ENCODE measurements at places on chromosomes 6 and 20.

DNA sequence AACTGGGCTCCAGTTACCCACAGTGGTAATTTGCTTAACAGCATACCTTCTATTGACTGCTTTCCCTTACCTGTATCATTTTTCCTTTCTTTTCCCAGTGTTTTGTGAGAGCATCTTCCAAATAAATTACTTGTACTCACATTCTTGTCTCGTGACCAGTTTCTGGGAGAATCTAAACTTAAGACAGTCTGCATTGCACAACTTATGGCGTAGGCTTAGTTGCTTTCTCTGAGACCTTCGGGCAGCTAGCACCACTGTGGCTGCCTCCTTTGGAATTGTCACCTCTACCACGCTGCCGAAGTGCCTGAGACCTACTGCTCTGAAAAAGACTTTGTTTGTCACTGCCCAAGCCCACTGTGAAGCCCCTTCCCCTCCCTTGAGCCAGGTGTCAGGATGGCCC, 188.1 kb upstream of the BMP2 start:
- no peak for DNase-seq

DNA sequence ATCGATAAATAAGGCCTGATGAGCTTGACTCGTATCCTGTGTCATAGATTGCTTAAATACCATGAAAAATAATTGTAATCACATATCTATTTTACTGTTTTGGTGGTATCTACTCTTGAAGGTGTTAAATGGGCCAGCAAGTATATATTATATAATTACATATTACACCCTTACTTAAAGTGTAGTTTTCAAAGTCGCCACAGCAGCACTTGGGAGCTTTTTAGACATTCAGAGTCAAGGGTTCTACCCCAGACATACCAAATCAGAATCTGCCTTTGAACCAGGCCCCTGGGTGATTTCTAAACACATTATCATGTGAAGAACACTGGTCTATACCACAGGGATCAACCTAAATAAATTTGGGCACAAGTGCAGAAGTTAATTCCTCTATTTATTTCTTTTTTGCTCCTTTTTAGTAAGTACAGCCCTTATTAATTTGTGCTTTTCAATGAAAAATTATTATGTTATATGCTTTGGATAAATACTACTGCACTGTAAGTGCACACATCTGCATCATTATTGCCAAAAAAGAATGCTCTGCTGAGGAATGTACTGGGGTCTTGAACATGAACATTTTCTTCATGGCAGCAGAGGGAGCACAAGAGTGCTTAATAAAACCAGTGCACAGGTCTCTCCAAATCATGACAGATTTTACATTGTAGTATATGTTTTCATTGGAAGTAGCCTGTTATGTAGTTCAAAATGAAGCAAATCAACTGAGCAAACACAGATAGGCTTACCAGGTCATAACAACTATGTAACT, 3.1 kb upstream of the ATXN1 start:
- DNase-seq = peak; percentile 46

- DNase-seq = no peak
Observed at GRCh38 chr6:14518515-14519217, 401.1 kb downstream of the CD83 start.

DNA sequence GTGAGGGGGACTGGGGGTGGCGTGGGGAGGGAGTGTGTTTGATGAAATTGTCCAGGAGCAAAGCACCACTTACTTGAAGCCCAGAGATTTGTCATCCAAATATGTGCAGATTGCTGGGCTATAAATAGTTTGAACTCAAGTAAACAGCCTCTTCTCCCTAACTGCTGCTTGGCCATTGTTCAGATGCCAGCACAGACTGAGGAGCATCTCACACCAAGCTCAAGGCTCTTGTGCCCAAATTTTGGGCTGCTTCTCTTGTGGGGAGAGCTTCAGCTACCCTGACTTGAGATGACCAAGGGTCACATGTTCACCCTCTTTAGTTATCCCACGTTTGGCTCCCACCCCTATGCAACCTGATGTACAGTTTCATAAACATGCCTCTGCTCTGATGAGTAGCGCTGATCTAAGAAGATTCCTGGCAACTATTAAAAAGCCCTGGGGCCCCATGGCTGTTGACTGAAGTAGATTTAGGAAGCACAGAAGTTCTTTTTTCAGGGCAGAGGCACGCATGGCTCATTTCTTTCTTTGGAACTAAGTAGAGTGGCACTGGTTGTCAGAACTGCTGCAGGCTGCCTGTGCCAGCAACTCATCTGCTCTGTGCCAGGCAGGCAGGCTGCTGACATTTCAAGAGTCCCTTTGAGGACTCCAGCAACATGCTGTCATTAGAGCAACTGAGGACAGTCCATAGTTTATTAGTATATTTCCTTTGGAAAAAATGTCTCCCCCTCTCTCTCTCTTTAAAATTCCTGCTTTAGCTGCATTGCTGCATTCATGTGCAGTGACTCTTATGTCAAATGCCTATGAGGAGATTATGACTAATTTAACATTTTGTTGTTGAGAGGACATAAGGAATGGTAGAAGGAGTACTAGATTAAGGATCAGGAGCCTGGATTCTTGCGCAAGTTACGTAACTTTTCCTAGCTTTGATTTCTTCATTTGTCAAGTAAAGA, 9.6 kb upstream of the PKIG start:
- DNase-seq = no peak

DNA sequence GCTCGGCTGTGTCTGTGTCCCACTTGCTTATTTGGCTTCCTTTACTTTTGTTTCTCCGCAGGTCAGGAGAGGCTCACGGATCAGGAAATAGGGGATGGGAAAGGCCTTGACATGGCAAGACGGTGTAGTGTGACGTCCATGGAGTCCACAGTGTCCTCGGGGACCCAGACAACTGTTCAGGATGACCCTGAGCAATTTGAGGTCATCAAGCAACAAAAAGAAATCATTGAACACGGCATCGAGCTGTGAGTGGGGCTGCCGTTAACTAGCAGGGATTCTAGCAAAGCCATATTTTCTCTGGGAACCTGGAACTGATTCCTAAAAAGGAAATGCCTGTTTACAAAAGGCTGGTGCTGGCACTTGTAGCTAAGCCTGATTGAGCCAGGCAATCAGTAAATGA, 54.4 kb downstream of the ARFGEF2 start:
- no peak for DNase-seq

DNA sequence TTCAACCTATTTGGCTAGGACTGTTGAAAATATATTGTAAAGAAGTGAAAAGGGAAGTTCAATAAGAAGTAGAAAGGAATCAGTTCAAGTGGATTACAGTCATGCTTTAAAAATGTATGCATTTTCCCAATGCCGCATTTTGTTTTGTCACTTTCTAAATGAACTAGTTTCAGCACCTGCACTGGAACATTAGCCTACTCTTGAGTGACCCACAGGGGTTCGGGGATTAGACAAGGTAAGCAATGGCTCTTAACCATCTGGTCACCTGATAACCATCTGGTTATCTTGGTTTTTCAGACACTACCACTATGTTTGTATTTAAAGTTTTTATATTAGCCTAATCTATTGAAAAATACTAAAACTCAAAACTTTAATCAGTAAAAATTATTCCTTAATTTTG, 97.6 kb downstream of the CD164 start:
- no peak for DNase-seq

GRCh38 chr6:13454286-13455221, 32.8 kb downstream of the GFOD1 start:
- peak; percentile 68 for DNase-seq

- no peak for DNase-seq
Observed at GRCh38 chr6:123524781-123525180, 112.0 kb downstream of the TRDN start.

DNA sequence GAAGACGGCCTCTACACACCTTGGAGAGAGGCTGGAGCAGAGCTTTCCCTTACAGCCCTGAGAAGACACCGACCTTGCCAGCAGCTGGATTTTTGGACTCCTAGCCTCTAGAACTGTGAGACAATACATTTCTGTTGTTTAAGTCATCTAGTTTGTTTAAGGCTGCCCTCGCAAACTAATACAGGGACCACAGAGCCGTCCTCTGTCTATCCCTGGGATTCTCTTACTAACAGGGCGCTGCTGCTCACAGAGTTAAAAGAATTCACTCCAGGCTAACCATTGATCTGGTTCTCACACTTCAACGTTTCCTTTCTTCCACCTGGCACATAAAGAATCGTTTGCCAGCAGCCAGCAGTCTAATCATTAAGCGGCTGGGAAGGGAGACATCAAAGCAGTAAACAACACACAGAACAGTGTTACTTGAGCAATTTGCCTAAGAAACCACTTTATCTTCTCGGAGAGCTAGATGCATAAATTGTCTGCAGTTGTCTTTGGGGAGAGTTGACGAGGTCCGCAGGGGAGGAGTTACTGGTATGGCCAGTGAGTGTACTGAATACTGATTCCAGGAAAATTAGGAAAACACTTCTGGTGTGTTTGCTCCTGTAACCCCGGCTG, 103.5 kb upstream of the AKAP12 start:
- DNase-seq = no peak

- DNase-seq = no peak
Observed at GRCh38 chr6:125267806-125268523, 33.8 kb downstream of the HDDC2 start.

- DNase-seq = no peak
Observed at GRCh38 chr20:62881662-62882395, 20.2 kb upstream of the TCFL5 start.

- DNase-seq = no peak
Observed at GRCh38 chr6:25921525-25922203, 8.8 kb downstream of the SLC17A2 start.

DNA sequence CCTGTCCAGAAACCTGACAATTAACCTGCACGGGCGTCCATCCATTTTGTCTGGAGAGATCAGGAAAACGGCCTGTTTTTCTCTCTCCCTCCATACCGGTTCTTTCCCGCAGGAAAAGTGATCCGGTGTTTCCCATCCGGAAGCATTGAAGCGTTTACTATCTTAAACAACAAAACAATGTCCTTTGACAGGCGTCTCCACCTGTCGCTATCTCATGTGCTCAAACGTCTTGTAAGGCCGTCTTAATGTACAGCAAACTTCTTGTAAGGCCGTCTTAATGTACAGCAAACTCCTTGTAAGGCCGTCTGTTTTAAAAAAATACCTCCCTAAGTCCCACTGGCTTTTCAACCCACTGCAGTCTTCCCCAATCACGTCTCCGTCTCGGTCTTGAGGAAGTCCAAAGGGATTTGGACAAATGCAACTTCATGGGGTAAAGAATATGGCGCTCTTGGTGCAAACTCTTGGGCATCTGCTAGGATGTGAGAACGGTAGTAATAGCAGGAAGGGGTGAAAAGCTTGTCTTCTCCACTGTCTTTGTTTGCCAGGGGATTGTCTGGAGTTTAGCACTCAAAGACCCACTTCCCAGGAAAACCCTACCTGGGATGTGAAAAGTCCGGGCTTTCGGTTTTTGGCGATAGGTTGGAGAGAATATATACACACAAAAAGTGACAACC, 29.9 kb upstream of the TRIM27 start:
- DNase-seq = no peak

DNA sequence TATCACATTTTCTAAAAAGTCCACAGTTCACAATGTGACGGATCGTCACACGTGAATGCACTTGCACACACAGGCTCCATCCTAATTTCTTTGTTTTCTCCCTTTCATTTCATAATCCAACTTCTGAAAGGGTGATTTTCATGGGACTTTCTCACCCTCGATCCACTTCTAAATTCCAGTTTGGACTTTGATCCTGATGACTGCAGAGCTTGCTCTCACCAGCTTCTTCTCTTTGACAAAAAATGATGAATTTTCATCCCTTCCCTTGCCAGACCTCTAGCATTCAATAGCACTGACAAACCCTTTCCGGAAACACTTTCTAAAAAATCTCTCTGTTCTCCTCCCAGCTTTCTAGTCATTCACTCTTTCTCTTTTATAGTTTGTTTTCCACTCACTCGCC, 341.2 kb downstream of the SYNE1 start:
- no peak for DNase-seq

DNA sequence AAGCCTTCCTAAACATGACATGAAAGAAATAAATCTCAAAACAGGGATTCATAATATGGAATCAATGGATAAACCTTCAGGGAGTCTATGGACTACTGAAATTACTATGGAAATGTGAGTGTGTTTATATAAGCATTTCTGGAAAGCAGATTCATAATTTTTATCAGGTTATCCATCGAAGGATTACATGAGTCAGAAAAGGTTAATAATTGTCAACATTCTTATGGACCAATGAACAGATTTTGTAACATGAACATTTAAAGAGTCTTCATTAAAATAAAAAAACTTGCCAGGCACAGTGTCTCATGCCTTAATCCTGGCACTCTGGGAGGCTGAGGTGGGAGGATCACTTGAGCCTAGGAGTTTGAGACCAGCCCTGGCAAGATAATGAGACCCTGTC, 84.8 kb downstream of the AHI1 start:
- no peak for DNase-seq

- DNase-seq = no peak
Observed at GRCh38 chr6:39424831-39425230, 102.3 kb upstream of the KCNK16 start.

DNA sequence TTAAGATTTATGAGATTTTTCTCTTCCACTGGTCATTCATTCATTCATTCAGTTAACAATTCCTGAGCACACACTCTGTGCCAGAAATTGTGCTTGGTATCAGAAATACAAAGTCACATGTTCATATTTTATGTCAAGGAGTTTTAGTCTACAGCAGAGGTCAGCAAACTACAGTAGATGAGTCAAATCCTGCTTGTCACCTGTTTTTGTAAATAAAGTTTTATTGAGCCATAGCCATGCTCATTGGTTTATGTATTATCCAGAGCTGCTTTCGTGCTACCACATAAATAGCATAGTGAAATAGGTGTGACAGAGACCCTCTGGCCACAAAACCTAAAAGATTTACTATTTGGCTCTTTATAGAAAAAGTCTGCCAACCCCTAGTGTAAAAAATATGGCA, 46.8 kb downstream of the THEMIS start:
- DNase-seq = no peak

DNA sequence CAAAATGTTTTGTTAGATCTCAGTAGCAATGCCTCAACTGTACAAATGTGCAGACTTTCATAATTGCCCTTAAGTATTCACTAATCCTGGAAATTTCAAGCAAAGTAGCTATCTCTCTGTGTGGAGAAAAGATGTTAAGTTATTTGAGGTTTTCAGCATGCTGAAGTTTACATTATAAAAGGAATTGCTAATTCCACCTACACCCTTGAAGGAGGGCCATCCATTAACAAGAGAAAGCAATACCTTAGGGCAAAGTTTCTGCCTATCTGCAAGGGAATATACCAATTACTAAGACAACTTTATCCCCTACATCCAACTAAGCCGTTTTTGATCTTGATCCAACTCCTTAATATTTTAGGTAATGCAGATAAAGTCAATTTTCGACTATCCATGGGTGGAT, 380.7 kb upstream of the BTBD3 start:
- DNase-seq = no peak

GRCh38 chr6:1713016-1713600, 103.4 kb downstream of the FOXC1 start:
- no peak for DNase-seq

- no peak for DNase-seq
Observed at GRCh38 chr6:7249946-7250643, 62.9 kb downstream of the SSR1 start.

- DNase-seq = no peak
Observed at GRCh38 chr6:134680021-134680420, 269.9 kb downstream of the ALDH8A1 start.

Data from CD4-positive, alpha-beta T cell treated with Interleukin-15 for 4 hours (primary cell).